ENCODE measurements at places on chromosomes 3 and 15.

GRCh38 chr3:37661615-37662306 is 199.9 kb upstream of the CTDSPL start:
- no peak for DNase-seq

GRCh38 chr3:10453431-10454163 is 51.8 kb downstream of the ATP2B2 start:
- no peak for DNase-seq

DNA sequence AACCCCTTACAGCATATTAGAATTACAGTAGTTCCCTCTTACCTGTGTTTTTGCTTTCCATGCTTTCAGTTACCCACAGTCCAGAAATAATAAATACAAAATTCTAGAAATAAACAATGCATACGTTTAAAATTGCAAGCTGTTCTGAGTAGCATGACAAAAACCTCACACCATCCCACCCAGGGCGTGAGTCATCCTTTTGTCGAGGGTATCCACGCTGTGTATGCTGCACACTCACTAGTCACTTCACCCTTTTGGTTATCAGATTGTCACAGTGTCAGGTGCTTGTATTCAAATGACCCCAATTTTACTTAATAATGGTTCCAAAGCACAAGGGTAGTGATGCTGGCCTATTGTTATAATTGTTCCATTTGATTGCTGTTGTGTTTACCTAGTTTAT is 72.5 kb upstream of the P3H2 start:
- no peak for DNase-seq

- no peak for DNase-seq
These were observed 5.9 kb downstream of the KBTBD13 start for GRCh38 chr15:65082303-65082953.

All from MM.1S (cell line).